ENCODE measurements at places on chromosomes 16 and 17.

GRCh38 chr17:72602517-72603419 is 481.9 kb downstream of the SOX9 start:
- DNase-seq: no peak

- DNase-seq: no peak
These were observed 1.9 kb downstream of the RAD51C start for GRCh38 chr17:58694302-58694701.

DNA sequence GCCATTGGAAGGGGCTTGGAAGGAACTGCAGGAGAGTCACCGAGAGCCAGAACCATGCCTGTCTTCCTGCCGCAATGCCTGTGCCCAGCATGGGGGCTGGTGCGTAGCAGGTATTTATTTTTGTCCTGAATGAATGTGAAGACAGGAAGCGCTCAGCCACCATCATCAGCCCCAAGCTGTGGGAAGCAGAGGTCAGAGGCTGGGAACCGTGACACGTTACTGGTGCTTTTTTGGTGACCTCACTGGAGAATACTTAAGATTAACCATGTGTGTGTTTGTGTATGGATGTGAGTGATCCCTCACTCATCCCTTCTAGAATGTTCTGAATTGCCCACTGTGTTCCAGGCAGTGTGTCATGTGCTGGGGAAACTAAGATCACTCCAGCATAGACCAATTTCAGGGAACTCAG is 343.8 kb downstream of the SNX29 start:
- DNase-seq: no peak

DNA sequence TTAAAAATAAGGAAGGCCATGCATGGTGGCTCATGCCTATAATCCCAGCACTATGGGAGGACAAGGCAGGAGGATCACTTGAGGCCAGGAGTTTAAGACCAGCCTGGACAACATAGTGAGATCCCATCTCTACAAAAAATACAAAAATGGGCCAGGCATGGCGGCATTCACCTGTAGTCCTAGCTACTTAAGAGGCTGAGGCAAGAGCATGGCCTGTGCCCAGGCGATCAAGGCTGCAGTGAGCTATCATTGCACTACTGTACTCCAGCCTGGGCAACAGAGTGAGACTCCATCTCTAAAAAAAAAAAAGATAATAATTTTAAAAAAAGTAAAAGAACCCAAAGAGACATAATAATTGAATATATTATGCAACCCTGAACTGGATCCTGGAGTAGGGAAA is 83.6 kb upstream of the ZNF423 start:
- no peak for DNase-seq

GRCh38 chr16:50263940-50264929 is 2.1 kb upstream of the ADCY7 start:
- DNase-seq: no peak

DNA sequence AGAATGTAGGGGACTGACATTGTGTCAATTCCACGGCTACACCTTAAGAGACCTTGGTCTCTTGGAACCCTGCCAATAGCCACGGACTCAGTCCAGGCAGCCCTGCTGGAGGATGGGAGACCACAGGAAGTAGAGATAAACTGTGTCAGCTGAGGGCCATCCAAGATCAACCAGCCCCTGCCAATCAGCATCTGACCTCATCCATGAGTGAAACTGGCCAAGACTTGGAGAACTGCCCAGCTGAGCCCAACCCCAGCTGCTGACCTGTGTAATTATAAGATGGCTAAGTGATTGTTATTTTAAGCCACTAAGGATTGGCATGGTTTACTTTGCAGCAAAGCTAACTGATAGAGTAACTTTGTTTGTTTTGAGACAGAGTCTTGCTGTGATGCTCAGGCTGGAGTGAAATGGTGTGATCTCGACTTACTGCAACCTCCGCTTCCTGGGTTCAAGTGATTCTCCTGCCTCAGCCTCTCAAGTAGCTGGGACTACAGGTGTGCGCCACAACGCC is 13.3 kb upstream of the YWHAE start:
- DNase-seq: peak; percentile 77

DNA sequence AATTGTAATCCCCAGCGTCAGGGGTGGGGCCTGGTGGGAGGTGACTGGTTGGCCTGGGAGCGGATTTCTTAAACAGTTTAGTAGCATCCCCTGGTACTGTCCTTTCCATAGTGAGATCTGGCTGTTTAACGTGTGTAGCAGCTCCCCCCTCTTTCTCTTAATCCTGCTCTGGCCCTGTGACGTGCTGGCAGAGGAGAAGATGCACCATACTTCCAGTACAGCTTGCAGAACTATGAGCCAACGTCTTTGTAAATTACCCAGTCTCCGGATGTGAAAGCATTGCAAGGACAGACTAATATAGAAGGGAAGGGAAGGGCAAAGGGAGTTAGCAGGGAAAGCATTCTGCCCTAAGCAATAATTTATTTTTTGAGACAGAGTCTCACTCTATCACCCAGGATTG is 83.9 kb downstream of the RMI2 start:
- DNase-seq: no peak

DNA sequence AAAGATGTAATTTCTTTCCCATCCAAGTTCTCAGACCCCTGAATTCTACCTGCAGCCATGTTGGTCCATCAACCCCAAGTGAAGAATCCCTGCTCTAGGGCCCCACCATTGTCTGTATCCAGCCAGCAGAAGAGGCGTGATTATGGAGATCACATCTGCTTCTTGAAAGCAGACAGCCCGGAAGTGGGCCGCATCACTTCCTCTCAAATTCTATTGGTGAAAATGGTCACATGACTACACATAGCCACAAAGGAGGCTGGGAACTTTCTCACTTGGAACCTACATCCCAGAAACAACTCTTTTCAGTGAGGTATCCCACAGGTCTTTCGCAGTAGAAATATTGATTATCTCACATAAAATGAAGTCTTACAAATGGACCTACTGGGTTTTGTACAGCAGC is 40.1 kb downstream of the IL4R start:
- DNase-seq: no peak

GRCh38 chr16:89909777-89910716 is 8.6 kb upstream of the MC1R start:
- DNase-seq: no peak

DNA sequence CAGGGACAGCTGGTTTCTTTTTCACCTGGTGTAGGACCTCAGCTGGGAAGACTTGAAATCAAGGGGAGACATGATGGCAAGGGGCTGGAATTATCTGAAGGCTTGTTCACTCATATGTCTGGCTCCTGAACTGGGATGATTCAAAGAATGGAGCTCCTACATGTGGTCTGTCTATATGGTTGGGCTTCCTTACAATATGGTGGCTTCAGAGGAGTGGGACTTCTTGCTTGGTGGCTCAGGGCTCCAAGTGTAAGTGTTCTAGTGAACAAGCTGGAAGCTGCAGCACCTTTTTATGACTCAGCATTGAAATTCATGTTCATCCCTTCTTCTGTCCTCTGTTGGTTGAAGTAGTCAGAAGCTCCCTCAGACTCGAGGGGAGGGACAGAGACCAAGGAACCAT is 127.9 kb downstream of the MSI2 start:
- no peak for DNase-seq

DNA sequence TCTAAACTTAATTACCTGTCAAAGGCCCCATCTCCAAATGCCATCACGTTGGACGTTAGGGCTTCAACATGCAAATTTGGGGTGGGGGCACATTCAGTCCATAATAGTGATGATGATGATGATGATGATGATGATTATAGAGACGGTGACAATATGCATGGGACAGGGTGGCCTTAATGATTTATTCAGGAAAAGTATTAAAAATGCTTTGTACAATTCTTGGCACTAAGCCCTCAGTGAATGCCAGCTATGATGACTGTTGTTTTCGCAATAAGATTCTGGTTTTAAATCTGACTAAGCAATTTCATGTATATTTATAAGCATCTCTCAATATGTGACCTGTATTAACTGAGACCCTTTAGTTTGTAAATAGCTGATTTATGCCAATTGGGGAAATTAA is 106.3 kb downstream of the C16orf95 start:
- no peak for DNase-seq

GRCh38 chr16:69199382-69199781 is 12.4 kb downstream of the SNTB2 start:
- DNase-seq: no peak

GRCh38 chr17:76458580-76459490 is 5.9 kb upstream of the UBE2O start:
- no peak for DNase-seq

- no peak for DNase-seq
These were observed 329.5 kb upstream of the SOX9 start for GRCh38 chr17:71791311-71791710.

GRCh38 chr16:67216612-67217490 is 10.1 kb upstream of the TMEM208 start:
- DNase-seq: no peak

DNA sequence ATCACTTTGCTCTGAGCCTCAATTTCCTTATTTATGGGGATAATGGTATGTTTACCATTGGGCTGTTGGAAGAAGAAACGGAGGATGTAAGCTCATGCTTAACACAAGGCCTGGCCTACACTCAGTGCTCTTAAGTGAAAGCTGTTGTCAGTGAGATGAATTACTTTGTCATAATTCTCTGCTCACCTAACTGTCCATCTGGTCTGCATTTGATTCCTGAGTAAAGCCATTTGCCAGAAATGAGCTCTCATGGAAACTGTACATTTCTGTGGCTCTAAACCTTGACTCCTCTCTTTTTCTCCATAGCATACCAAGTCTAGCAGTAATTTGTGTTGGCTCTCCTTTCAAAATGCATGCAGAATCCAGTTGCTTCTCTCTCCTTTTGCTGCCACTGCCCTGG is 445.7 kb downstream of the UTP18 start:
- no peak for DNase-seq

Measured in coronary artery (tissue), 2 donors.